ENCODE measurements at places on chromosomes 2 and 18.

GRCh38 chr2:162509288-162509968 lies 165.5 kb downstream of the GCA start:
- no peak for DNase-seq

DNA sequence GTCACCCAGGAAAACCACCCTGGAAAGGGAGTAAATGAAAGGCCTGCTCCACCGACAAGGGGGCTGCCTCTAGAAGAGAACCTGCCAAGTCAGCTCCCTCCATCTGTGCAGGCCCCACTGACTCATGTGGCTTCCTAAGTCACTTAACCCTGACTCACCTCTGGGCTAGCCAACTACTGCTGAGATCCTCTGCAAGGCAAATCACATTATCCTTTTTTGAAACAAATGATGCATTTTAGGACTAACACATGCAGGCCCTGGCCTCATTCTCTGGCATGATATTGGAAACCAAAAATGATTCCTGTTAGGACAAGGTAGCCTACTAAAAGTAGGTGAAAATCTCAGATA lies 474.6 kb downstream of the EPHA4 start:
- DNase-seq, result no peak

DNA sequence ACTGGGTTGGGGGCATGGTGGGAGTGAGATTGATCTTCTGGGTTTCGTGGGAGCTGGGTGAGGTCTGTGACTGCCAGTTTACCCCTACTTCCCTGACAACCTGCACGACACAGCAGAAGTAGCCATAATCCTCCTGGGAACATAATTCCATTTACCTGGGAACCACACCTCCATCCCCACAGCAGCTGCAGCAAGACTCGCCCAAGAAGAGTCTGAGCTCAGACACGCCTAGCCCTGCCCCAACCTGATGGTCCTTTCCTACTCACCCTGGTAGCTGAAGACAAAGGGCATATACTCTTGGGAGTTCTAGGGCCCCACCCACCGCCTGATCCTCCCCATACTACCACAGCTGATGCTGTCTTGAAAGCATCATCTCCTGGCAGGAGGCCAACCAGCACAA lies 43.8 kb downstream of the FLACC1 start:
- no peak for DNase-seq

DNA sequence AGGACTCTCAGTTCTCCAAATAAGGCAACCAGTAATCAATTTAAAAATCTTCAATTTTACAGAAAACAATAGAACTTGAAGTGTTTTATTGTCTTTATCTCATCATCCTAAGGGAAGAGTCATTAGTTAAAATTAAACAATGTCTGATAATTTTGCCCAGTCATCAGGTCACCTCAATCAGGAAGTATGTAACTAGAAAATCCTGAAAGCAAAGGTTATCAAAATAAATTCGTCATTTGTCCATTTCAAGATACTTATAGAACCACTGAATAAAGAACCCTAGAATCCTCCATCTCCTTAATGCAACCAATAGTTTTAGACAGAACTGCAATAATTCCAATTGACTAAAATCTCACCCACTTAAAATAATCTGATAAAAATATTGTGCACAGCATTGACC lies 115.2 kb downstream of the NCKAP5 start:
- no peak for DNase-seq

DNA sequence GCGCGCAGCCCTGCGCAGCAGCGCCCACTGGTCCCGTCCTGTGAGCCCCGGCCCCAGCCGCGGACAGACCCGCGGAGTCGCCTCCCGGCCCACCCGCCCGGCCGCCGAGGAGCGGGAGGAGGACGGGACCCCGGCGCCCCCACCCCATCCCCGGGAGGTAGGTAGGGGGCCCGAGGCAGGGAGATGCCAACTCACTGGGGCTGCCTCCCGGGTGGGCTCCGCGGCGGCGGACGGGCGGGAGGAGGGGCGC lies 160 bp downstream of the SPTBN1 start:
- DNase-seq, result no peak

Measured in HEK293T (cell line).